ENCODE measurements at places on chromosomes 13 and 19. TPM values are rescaled to one million over a fixed set of nuclear protein-coding genes. Genes with fewer than 3 reads are reported as not detected.

The VSTM1 gene
- not detected for total RNA-seq

The SPIB gene
- 0.83 TPM for total RNA-seq

The TEKTIP1 gene
- total RNA-seq: 4.7 TPM

The SEMA6B gene
- 3.3 TPM for total RNA-seq

The UPK1A gene
- 0.65 TPM for total RNA-seq

The C19orf18 gene
- not detected for total RNA-seq

The RDH8 gene
- total RNA-seq: not detected

The KLK2 gene
- not detected for total RNA-seq

The FGF21 gene
- 0.78 TPM for total RNA-seq

The SBK2 gene
- total RNA-seq: 3.5 TPM

The ERICH4 gene
- total RNA-seq: not detected

The ZNF554 gene
- total RNA-seq: 3.3 TPM

The ENOX1 gene
- 0.35 TPM for total RNA-seq

The OR4F17 gene
- not detected for total RNA-seq

The NPAS1 gene
- 1.4 TPM for total RNA-seq

The CD79A gene
- 0.33 TPM for total RNA-seq

The KLK4 gene
- total RNA-seq: not detected

The IFI30 gene
- total RNA-seq: 35.8 TPM

The PLPPR2 gene
- 30.4 TPM for total RNA-seq

The KASH5 gene
- total RNA-seq: 0.39 TPM

The COX7A1 gene
- total RNA-seq: not detected

The ELSPBP1 gene
- total RNA-seq: not detected

The IFNL1 gene
- total RNA-seq: not detected

The URAD gene
- not detected for total RNA-seq

The FBXO27 gene
- total RNA-seq: 48.5 TPM

The CCDC70 gene
- total RNA-seq: not detected

The KLK1 gene
- total RNA-seq: not detected

The KLF2 gene
- total RNA-seq: 1.6 TPM

The SIRT2 gene
- total RNA-seq: 29.6 TPM

The UNC13A gene
- total RNA-seq: 0.17 TPM

The PRSS57 gene
- total RNA-seq: not detected

The CYP4F12 gene
- total RNA-seq: 8.1 TPM

The IZUMO2 gene
- total RNA-seq: not detected

The SULT2B1 gene
- total RNA-seq: 4.4 TPM

The TDRD12 gene
- 0.25 TPM for total RNA-seq

The USF2 gene
- total RNA-seq: 98.2 TPM

The GRIN3B gene
- total RNA-seq: 0.11 TPM

The CYP4F2 gene
- 1.1 TPM for total RNA-seq

The SCGB2B2 gene
- 1.4 TPM for total RNA-seq

The ZIM2 gene
- not detected for total RNA-seq

The RASL11A gene
- 3.8 TPM for total RNA-seq

The DCAF15 gene
- total RNA-seq: 31.7 TPM

Data from PC-9 (cell line).